ENCODE measurements at places on chromosomes 6 and 20.

DNA sequence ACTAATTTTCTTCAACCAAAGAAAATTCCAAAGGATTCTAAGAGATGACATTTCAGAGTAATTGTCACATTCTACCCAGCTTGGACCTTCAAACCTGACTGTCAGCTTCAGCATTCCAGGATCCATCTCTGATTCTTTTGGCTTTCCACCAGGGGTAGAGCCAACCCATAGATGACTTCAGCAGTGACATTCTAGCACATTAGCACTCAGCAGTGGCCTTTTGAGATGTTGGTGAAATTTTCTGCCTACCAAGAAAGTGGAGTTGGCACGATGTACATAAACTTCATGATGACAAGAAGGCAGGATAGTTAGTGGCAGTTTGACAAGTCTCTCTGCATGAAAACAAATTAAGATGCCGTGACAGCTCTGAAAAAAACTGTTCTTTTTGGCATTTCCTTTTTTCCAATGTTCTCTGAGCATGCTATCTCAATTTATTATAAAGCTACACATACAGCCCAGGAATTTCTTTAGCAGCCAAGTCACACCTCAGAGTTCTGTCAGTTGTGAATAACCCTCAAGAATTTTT, 466.5 kb upstream of the RNF217 start:
- DNase-seq = no peak

DNA sequence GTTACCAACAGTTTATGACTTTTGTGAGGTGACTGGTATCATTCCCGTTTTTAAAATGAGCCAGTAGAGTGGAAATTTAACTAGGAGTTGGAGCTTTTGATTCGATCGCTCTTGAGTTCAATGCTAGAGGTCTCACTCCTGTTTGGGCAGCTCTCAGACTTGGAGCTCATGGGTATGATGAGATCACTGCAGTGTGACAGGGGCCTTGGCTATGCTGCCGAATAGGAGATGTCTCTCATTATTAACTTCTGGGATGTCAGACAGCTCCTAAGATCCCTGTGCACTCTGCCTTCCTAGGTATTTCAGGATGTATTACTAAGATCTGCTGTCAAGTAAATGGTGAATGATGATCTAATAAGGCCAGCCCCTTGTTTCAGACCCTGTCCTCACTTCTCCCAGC, 20.4 kb downstream of the AKAP12 start:
- DNase-seq = no peak

DNA sequence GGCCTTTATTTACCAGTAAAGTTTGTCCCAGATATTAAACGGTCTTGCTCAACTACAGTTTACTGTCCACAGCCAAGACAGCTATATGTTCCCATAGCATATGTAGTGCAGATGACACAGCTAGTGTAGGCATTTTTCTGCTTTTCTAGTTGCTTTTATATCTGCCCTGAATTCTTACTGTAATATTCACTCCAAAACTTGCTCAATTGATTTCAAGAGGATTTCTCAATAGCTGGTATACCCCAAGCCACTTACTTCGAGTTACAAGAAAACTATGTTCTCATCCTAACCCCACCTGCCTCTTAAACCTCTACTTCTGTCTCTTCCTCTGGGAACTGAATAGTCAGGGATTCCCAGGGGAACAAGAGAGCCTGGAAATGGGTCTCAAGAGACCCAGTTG, 18.9 kb upstream of the ROS1 start:
- no peak for DNase-seq

DNA sequence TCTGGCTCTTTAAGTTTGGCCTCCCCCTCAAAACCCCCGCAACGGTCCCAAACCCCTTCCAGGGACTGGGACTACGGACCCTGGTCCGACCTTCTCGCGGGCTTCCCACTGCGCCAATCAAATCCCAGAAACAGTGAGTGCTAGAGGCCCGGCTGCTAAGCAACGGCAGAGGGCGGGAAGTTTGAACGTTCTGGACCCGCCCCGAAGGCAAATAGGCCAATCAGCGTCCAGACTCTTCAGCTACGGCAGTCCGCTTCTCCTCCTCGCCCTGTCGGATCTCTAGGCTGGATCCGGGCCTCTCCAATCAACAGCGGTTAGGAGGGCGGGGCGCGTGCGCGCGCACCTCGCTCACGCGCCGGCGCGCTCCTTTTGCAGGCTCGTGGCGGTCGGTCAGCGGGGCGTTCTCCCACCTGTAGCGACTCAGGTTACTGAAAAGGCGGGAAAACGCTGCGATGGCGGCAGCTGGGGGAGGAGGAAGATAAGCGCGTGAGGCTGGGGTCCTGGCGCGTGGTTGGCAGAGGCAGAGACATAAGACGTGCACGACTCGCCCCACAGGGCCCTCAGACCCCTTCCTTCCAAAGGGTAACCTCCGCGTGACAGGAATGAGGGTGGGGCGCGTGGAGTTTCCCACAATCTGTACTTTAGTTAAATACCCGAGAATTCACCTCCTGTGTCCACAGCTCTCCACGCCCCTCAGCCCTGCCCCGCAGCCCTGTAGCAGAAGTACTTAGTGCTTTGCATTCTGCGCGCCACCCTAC, at the start of gene MSH5:
TSS of gene MSH5 (plus strand) at position 367 of the 758 bp plus-strand sequence. CDS start 462 bp downstream, outside the sequence.
- peak; percentile 96 for DNase-seq

GRCh38 chr6:34138191-34138590, 7.7 kb downstream of the GRM4 start:
- DNase-seq = no peak

DNA sequence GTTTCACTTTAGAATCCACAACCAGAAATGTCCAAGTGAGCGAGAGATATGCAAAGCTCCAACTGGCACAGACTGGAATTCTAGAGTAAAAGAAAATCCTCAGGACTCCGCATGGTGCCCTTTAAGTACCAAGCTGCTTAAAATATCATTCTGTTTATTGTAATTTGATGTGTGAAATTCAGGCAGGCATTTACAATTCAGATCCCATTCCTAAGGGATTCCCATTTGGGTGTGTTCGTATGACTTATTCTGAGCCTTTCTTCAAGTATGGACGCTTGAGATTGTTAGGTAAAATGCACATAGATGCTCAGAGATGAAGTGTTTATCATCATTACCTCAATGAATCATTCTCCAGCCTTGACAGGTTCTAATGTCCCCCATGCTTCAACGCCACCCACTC, 99.3 kb upstream of the EEF1E1 start:
- DNase-seq = no peak

- no peak for DNase-seq
Observed at GRCh38 chr6:97677626-97678025, 394.6 kb upstream of the MMS22L start.

- DNase-seq = no peak
Observed at GRCh38 chr6:34333858-34334257, 58.6 kb downstream of the NUDT3 start.

- no peak for DNase-seq
Observed at GRCh38 chr6:14797875-14798593, 447.8 kb upstream of the JARID2 start.

DNA sequence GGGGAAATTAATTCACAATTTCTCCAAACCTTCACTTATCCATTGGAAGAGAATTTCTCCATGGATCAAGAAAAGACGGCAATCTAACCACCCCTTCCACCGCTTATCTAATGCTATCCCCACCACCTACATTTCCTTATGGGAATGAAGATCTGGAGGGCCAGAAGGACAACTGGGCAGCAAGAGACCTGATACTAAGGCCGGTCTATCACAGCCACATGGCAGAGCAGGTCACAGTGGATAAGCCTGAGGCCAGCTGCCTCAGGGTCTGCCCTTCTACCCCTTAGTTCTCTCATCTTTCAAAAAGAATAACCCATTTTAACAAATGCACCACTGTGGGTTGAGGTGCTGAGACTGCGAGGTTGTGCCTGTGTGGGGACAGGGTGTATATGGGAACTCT, 37.1 kb downstream of the MAN1A1 start:
- DNase-seq = no peak

- DNase-seq = no peak
Observed at GRCh38 chr20:8154638-8155037, 22.6 kb downstream of the PLCB1 start.

GRCh38 chr6:81875782-81876293, 123.4 kb upstream of the TENT5A start:
- DNase-seq = no peak

GRCh38 chr6:34817446-34817845, 25.6 kb downstream of the BLTP3A start:
- DNase-seq = no peak

- DNase-seq = no peak
Observed at GRCh38 chr6:80010288-80010687, 5.8 kb downstream of the TTK start.

DNA sequence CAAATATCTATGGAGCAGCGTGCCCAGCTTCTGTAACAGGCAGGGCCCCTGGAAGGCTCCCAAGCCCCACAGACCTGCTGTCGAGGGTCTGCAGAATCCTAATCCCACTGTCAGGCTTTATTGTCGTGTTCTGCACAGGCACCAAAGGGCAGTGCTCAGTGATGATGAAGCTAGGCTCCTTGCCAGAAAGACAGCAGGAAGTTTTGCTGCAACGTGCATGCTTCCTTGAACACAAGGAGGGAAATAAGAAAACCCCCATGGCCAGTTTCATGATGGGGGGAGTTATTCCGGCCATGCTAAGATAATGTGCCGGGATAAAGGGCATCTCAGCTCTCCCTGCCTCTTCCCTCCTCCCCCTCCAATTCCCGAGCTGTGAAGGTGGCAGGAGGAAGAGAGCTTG, 109.4 kb upstream of the KCNG1 start:
- no peak for DNase-seq

GRCh38 chr6:155031091-155031490, 36.0 kb downstream of the TIAM2 start:
- no peak for DNase-seq

- DNase-seq = no peak
Observed at GRCh38 chr6:14118446-14118845, 874 bp downstream of the CD83 start.

DNA sequence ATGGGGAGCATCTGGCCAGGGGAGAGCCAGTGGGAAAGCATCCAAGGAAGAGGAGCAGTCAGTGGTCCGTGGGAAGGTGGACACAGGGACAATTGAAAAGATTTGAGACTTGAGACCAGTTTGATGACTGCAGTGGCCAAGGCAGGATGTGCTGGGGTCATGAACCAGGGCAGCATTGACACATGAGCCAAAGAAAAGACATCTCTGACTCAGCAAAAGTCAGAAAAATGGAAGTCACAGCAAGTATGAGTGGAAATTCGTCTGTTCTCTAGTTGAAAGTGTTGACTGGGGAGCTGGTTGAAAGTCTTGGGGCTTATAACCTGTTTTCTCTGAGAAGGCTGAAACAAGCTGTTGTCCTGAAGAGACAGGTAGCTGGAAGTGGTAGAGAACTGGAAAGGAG, 31.3 kb downstream of the RAB22A start:
- DNase-seq = no peak

GRCh38 chr20:63029358-63030121, 22.8 kb upstream of the BHLHE23 start:
- DNase-seq = no peak

DNA sequence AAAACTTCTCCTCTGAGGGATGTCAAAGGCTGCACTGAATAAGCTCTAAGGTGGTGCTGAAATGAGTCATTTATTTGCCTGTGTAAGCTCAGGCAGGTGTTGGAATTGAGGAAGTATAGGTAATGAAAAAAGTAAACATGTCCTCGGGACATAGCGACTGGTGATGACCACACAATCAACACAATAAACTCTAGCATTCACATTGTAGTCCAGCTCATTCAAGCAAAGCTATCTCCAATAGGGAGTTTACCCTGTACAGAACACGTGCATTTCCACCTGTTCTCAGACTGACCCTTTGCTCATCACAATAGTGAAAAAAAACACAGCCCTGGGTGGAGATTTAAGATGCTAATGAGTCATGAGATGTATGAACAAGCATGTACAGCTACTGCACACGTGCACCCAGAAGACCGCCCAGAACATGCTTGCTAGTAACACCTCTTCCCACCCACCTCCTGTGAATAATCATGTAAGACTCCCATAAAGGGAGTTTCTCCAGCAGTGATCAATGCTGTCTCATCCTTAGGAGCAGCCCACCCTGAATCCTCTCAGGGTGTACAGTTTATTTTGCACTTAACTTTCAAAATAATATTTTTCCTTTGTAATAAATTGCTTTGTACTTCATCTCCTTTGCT, 33.0 kb upstream of the POU5F1 start:
- DNase-seq = no peak

DNA sequence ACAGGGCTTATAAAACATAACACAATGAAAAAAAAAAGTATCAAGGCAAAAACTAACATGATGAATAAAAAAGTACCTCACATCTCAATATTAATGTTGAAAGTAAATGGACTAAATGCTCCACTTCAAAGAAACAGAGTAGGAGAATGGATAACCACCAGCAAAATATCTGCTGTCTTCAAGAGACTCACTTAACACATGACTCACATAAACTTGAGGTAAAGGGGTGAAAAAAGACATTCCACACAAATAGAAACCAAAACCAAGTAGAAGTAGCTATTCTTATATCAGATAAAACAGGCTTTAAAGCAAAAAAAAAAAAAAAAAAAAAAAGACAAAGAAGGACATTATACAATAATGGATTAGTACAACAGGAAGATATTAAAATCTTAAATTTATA, 86.9 kb downstream of the TBC1D32 start:
- DNase-seq = no peak

GRCh38 chr6:108403236-108403635, 108.4 kb downstream of the AFG1L start:
- DNase-seq = no peak
